Activated CD8-positive, alpha-beta memory T cell treated with anti-CD3 and anti-CD28 coated beads for 1 hour (primary cell): ENCODE measurements at places on chromosomes 6 and 20.

DNA sequence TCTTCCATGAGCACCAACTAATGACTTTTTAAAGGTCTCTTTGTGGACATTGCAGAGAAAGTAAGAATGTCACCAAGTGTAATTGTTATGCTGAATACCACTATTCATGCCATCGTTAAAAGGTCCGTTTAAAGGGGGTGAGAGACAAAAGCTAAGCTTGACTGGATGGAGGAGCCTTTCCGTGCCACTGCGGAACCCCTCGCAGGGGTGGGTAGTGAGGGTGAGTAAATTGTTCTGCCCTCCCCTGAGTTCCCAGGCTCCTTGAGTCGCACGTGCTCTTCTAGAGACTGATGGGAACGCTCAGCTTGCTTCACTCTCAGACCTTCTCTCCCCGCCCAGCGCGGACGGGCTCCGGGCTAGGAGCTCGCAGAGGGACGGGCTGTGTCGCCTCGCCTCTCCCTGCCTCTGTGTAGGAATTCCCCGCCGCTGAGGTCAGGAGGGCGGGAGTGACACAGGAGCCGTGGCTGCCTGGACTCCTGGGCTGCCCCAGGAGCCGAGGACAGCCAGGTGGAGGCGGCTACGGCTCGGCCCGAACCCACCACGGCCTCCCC is 314.8 kb upstream of the QKI start:
- DNase-seq = no peak

DNA sequence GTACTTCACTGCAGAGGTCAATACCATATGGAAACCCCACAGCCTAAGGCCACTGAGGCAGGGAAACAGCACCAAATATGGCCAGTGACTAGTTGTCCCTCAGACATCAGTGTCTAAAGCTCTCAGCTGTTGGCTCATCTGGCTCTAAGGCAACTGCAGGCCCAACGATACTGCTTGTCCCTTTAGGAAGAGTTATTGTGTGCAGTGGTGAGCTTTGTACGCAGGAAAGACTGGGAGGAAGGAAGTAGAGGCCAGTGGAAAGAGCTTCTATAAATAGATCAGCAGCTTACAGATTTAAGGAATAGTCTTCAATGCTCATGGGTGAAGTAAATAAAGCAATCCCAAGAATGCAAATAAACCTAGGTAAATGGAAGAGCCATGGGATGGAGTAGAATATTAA is 29.3 kb downstream of the DNAAF9 start:
- DNase-seq = no peak

DNA sequence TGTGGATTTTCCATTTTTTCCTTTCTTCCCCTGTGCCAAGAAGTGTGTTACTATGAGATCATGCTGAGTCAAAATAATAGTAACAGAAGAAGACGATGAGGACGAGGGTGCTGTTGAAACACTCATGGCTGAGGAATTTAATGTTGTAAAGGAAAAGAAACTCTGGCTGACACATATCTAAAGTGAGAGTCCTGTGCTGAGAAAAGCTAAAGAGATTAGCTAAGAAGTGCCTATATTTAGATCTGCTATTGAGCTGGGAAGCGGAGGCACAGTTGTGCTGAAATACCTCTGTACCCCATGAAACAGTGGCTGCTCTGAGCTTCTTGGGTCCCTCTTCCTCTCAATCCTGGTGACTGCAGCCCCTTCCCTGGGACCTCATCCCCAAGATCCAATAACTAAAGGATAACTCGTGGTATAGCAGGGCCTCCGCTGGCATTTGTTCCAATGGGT is 1.1 kb upstream of the SYTL3 start:
- no peak for DNase-seq

GRCh38 chr6:2034256-2034655 is 211.1 kb downstream of the GMDS start:
- no peak for DNase-seq

- DNase-seq = no peak
These were observed 31.5 kb downstream of the CFAP61 start for GRCh38 chr20:20083807-20084206.

- DNase-seq = no peak
These were observed 570 bp downstream of the TULP4 start for GRCh38 chr6:158312672-158313397.

DNA sequence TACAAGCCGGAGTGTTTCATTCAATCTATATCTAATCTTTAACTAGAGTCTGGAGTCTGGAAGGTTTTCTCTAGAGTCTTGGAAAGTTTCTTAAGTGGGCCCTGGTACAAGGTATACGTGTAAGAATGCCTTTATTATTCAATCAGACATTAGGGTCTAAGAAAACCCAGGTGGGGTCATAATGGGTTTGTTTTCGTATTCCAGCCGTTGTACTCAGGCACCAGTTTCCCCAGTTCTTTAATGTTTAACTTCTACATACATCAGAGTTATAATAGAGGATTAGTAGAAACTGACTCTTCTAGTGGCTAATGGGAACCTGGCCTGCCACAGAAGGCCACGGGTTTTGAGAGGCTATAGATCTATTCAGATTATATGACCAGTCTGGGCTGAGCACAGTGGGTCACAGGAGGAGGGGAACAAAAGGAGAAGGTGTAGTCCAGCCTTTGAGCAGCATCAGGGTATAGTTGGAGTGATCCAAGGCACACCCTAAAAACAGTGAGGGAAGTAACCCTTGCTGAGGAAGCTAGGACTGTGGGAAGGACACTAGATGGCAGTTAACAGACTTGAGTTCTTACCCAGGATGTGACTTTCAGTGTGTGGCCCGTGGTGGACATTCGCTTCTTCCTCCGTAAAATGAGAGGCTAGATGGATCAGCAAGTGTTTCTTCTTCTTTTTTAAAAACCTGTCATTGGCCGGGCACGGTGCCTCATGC is 15.5 kb downstream of the FAM83B start:
- DNase-seq = no peak

- no peak for DNase-seq
These were observed 115.2 kb upstream of the GLP1R start for GRCh38 chr6:38933426-38933825.

- DNase-seq = no peak
These were observed 50.1 kb downstream of the SPTLC3 start for GRCh38 chr20:13058666-13059389.

- no peak for DNase-seq
These were observed 116.1 kb upstream of the CDH4 start for GRCh38 chr20:61135968-61136367.

DNA sequence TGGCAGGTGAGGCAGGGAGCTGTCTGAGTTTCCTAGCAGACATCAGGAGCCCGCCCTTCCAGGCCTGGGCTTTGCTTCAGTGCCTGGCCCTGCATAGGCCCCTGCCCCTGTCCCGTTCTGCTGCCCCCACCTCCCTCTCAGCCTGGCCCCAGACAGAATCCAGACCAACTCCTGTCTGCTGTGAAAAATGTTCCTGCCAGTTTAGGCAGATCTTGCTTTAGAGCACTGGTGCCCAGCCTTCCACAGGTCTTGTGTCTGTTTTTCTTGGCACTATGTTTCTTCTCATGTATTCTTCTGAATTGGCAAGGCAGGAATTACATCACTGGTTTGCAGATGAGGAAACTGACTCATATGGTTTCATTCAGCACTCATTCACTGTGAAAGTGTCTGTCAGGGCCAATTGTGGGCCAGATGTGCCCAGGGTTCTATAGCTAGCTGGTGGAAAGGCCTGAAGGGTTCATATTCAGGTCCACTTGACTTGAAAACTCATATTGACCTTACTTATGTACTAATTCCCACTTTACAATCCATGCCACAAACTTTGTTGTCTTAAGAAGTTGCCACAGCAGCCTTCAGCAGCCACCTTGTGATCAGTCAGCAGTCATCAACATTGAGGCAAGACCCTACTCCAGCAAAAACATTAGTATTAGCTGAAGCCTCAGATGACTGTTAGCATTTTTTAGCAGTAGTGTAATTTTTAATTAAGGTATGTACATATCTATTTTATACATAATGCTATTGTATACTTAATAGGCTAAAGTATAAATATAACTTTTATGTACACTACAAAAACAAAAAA is 40.5 kb downstream of the HLA-F start:
- DNase-seq = no peak

DNA sequence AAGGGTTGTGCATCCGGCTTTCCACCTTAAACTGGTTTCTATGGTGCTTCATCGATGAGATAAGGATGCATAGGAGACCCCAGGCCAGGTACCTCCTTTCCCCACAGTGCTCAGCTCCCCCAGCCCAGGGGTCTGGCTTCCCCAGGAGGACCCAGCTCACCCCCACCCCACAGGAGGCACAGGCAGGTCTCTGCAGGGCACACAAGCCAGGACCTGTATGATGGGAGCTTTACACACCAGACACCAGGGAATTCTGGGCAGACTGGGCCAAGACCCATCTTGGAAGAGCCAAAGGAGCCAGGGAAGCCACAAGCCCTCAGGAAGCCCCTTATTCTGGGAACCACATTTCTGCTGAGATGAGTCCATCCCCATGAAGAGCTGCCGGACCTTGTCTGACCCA is 29.6 kb downstream of the UBD start:
- DNase-seq = no peak

GRCh38 chr6:72622094-72622940 is 453 bp downstream of the KCNQ5 start:
- peak; percentile 36 for DNase-seq

DNA sequence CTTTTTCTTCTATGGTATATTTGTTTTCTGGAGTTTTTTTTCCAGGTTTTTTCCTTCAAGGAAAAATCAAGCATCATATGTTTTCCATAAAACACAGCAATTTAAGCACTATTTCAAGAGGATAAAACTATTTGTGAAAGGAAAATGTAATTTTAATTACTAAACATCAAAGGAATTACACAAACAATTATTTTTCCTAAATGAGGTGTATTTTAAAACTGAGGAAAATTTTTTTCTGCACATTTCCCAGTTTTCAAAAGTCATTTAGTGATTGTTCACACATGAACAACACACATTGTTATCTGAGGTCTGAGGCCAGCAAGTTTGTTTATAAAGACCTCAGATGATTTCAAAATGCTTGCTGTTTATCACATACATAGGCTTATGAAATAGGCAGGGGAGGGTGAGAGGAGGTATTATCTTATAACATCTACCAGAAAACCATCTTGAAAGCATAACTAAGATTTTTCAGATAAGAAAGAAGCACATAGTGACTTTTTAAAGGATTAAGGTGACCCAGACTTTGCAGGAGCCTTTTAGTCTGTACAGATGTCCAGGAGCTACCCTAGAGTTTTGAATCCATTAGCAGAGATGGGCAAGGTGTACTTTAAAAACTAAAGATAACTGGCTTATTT is 381.6 kb downstream of the GJA1 start:
- no peak for DNase-seq

DNA sequence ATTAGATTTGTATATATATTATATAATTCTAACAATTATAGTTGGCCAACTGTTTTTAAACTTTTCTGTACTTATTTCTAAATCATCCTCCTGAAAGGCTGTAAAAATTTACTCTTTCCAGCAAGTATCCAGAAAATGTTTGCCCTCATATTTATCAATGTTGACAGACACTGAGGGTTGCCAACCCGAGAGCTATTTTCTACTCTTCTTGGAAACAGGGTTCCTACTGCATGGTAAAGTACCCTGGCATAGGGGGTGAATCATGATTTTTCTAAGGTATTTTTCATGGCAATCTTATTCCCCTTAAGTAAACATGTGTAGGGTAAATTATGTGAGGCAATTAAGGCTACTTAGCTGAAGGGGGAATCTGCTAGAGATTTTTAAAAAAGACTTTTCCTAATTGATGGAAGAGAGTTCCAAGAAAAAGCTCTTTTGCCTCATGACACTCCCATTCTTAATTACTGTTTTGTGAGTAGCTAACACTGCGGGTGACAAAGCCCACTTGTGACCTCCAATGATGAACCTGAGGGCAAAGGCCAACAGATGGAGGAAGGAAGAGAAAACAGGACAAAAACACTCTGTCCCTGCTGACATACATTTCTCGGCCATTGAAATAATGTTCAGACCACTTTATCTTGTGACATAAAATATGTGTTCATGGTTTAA is 37.9 kb downstream of the GPX5 start:
- DNase-seq = no peak

- DNase-seq = no peak
These were observed 73.9 kb upstream of the DUSP22 start for GRCh38 chr6:218153-219018.

- no peak for DNase-seq
These were observed 40.0 kb downstream of the RSPH3 start for GRCh38 chr6:158960026-158960425.

GRCh38 chr6:6105472-6106036 is 98.8 kb upstream of the NRN1 start:
- DNase-seq = no peak

GRCh38 chr6:51466427-51466826 is 621.0 kb downstream of the PKHD1 start:
- no peak for DNase-seq

DNA sequence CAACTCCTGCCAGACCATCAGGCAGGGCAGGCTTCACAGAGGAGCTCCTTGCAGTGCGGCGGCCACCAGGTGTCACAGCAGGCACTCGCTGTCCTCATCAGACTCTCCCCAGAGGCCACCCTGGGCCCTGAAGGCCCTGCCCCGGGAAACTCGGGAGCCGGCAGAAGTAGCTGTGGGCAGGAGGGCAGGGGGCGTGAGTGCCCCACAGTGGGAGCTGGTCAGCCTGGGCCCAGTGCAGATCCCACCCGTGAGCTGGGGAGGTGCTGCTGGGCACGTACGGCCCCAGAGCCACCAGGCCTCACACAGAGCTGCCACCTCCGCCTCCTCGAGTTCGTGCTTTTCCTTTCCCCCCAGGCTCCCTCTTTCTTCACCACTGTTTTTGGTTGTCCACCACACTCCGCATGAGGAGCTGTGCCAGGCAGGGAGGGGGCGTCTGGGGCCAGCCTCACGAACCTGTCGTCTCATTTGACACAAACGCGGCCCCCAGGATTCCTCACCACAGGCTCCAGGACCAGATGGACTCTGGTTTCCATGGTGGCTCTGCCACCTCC is 33.8 kb downstream of the FRMD1 start:
- DNase-seq = no peak

DNA sequence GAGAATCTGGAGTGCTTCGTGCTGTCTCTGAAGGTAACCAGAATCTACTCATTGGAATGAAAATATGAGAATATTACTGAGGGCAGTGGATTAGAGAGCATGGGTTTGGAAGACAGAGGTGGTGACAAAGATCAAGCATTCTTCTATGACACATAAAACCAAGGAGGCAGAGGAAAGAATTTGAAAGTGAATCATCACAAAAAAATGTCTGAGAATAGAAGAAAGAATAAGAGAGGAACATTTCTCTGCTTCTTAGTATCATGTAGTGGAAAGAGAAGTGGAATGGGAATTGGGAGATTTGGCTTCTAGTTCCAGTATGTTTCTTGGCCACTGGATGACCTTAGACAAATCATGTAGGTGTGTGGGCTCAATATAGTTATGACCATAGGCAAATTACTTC is 474.0 kb downstream of the TFAP2B start:
- no peak for DNase-seq

GRCh38 chr20:32204205-32205109 is 3.1 kb downstream of the PLAGL2 start:
- DNase-seq = no peak

DNA sequence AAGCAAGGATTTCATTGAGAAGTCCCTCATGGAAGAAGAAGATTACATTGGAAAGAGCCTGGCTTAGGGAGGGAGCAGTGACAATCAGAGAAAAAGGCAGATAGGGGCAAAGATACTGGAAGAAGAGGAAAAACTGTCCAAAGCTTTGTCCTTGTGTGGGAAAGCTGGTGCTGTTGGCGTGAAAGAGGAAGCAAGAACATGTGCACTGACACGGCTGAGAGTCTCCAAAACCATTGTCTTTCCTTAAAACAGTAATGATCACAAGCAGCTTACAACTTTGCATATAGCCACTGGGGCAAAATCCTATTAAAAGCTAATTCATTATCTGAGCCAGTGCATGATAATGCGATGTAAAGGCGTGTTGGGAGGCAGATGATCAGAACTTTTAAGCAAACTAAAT is 85.1 kb upstream of the ESR1 start:
- DNase-seq = no peak

GRCh38 chr6:10968776-10969175 is 75.3 kb downstream of the ELOVL2 start:
- DNase-seq = no peak
